Stimulated activated CD8-positive, alpha-beta memory T cell treated with anti-CD3 and anti-CD28 coated beads, Interleukin-15, amount 100 ng/mL, for 48 hours (primary cell): ENCODE measurements at places on chromosomes 7 and 10.
A peak's percentile ranks its signal among the peaks of the same experiment; 100 is the strongest.

DNA sequence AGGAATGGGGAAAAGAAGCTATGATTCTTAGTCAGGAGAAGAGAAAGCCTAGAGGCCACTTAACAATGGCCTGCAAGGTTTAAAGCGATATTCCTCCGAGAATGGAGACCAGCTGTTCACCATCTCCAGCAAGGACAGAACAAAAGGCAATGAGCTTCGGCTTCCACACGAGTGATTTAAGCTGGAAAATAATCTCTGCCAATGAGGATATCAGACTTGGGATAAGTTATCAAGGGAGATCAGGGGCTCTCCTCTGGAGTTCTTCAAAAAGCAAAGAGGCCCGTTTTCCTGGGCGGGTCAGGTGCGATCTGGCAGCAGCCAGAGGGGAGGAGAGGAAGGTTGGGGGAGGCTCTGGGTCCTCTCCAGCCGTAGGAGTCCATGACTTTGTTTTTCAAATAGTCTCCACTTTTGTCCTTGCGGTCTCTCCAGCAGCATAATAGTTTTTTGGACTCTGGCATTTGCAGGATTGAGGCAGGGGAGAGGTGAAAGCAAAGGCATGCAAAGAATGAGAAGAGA, 211.3 kb downstream of the SKIDA1 start:
- no peak for DNase-seq

GRCh38 chr7:104825099-104825498, 188.9 kb upstream of the KMT2E start:
- DNase-seq, result no peak

- DNase-seq, result no peak
Observed at GRCh38 chr7:42722716-42723115, 189.2 kb downstream of the C7orf25 start.

DNA sequence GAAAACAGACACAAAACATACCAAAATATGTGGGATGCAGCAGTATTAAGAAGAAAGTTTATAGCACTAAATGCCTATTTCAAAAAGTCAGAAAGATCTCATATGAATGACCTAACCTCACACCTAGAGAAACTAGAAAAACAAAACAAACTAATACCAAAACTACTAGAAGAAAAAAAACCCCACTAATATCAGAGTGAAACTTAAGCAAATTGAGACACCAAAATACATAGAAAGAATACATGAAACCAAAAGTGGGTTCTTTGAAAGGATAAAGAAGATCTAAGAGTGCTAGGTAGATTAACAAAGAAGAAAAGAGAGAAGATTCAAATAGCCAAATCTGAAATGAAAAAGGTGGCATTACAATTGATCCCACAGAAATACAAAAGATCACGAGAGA, 494.1 kb downstream of the SH2D4B start:
- DNase-seq, result no peak

- no peak for DNase-seq
Observed at GRCh38 chr10:15196021-15196834, 27.7 kb upstream of the NMT2 start.

- DNase-seq, result no peak
Observed at GRCh38 chr7:24842449-24843241, 85.4 kb upstream of the GSDME start.

- no peak for DNase-seq
Observed at GRCh38 chr10:68336754-68337351, 4.1 kb upstream of the PBLD start.

- DNase-seq, result no peak
Observed at GRCh38 chr10:78859266-78859665, 209.5 kb upstream of the ZMIZ1 start.

GRCh38 chr7:139984642-139985539, 77.9 kb downstream of the PARP12 start:
- no peak for DNase-seq

GRCh38 chr10:44860811-44861736, 50.1 kb upstream of the TMEM72 start:
- no peak for DNase-seq

GRCh38 chr7:22248111-22248809, 108.7 kb downstream of the RAPGEF5 start:
- DNase-seq, result no peak

DNA sequence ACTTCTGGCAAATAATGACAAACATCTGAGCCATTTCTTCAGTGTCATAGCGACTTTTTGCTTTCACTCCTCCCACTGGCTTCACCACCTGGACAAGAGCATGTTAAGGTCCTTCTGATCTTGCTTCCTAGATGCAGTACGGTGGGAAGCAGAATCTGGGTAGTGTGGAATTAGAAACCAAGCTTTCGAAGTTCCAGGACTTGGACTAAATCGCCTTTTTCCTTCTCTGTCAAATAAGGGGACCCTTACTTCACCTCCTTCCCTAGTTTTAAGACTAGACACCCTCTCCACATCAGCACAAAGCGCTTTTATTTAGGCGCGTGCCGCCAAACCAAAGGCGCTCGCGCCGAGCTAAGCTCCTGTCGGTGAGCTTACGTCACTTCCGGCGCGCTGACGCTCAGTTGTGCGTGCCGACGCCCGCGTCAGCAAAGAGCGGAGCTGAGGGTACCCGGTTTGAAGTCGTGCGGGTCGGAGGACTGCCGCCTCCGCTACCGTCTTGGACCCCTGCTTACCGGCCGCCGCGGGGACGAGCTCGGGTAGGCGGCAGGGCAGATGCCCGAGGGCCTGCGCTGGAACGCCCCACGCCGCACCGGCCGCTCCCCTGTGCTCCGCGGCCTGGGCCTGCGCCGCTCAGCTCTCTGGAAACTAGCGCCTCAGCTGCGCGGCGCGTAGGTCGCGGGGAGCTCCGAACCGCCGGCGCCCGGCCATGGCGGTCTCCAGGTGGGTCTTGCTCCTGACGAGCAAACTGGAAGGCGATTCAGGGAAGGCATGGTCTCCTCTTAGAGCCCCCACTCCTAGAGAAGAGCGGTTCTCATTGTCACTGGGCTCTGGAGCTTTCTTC, at the start of gene BTAF1:
BTAF1 (plus strand) TSS at position 400 of the 841 bp plus-strand sequence; CDS start at position 707, 307 bp downstream.
- peak; percentile 90 for DNase-seq

GRCh38 chr7:26397796-26398426, 106.2 kb downstream of the SNX10 start:
- DNase-seq, result no peak

GRCh38 chr7:39446546-39446945, 119.7 kb upstream of the YAE1 start:
- DNase-seq, result no peak

- no peak for DNase-seq
Observed at GRCh38 chr10:115706488-115707076, 566.4 kb downstream of the GFRA1 start.

DNA sequence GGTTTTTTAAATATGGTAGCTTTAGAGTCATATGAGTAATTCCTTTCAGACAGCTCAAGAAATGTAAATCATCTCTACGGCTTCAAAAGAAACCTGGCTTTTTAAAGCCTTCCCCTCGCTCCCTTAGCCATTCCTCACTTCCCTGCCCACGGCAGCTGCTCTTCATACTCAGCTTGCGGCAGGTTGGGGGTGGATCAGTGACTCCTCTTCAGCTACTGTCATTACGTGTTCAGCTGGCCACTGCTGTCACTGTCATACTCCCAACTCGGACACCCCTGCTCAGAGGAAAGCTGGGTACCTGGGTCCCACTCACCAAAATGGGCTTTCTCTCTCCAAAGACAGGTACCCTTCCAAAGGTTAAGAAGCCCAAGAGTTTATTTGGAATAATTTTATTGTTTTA, 6.6 kb downstream of the YWHAG start:
- DNase-seq, result no peak
